Cerebellar nuclear complex (tissue), 1 donor: ENCODE measurements at places on chromosomes 7 and 10.

GRCh38 chr7:93031795-93032194 is 86.0 kb downstream of the SAMD9 start:
- no peak for DNase-seq

DNA sequence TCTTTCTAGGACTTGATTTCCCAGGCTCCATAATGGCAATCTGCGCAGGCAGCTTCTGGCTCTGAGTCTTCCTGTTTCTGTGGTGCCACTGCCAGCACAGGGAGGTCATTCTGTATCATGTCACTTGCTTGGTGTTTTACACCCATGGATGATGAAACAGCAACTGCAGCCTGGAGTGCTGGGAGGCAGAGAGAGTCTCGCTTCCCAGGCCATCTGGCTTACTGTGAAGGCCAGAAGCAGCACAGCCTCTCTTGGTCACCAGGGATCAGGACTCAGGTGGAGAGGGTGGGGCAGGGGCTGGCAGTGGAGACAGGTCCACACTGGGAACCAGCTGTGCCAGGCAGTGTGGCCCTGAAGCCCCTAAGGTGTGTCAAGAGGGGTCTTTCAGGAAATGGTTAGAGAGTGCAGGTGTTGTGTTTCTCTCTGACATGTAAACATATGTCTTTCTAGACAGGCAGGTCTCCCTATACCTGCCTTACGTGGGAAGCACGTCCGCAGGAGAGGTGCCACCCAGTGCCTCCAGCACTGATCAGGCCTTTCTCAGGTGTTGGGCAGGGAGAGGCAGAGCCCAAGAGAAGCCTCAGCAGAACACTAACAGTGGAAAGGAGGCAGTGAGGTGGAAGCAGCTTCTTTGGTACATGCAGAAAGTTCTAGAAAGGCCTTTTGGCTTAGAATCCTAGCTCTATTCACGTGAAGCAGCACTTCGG is 71.4 kb downstream of the INSIG1 start:
- no peak for DNase-seq

- no peak for DNase-seq
Measured at GRCh38 chr10:76356557-76356956, 925.1 kb downstream of the LRMDA start.

DNA sequence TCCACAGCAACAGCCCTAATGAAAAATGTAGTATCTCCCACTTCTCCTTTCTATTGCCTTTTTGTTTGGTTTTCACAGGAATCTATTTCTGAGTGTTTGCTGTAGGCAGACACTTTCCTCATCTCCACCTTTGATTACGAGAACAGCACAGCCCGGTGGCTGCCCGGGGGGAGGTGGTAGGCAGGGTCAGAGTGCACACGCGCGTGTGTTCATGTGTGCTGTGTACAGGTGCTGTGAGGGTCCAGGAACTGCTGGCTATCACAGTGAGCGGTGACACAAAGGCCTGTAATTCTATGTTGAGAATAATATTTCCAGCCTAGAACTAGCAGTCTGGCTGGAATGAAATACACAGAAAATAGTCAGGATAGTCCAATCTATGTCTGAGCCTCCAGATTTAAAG is 212.8 kb downstream of the ADARB2 start:
- no peak for DNase-seq

- DNase-seq: no peak
Measured at GRCh38 chr10:131781791-131782190, 119.0 kb upstream of the PPP2R2D start.

- DNase-seq: no peak
Measured at GRCh38 chr7:151447312-151447711, 7.4 kb upstream of the CRYGN start.

DNA sequence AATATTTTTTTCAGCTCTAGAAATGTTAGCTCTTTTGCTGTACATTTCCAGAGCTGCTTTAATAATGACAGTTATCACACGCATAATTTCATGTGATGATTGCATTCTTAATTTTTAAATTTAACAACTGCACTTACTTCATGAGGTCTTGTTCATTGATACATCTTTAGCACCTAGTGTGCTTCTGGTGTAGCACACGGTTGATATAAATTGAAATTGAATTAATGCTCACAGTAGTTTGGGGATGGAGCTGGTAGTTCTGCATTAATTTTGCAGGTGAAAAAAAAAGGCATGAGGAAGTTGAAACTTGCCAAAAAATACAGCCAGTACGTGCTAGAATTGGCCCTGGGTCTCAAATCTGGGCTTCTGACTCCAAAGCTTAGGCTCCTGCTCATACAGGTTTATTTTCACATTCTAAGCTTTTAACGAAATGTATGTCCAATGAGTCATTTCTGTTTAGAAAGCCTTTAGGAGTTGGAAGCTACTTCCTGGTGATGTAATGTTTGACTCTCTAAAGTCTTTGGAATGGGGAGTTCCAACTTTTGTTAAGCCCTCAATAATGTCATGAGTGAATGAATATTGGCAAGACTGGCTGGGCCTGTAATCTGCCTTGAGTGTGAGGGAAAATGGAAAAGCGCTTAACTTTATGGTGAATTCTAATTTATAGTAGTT is 62.5 kb downstream of the DAGLB start:
- DNase-seq: no peak

GRCh38 chr10:128046953-128047290 is 79.3 kb downstream of the MKI67 start:
- no peak for DNase-seq

GRCh38 chr7:38327637-38328036 is 54.2 kb upstream of the TARP start:
- no peak for DNase-seq

DNA sequence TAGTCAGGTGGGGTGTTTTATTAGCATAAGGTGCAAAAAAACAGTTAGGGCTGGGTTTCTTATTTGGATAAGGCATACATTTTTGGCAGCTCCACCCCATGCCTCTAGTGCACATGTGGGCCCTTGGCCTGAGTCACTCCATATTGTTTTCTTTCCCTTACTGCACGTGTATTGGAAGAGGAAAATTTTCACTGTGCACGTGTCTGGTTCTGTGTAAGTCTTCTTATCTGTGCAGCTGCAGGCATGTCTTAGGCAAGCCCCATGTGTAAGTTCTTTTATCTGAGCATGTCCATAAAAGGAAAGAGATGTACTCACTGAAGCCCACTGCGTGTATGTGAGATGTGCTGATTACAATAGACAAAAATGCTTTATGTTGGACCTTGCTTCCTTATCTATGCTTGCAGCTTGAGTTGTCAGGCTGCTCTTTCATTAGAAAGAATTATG is 540.3 kb upstream of the IGFBP3 start:
- DNase-seq: no peak

- no peak for DNase-seq
Measured at GRCh38 chr10:77522268-77522809, 115.3 kb downstream of the KCNMA1 start.
